Activated T-helper 2 cell treated with anti-CD3 and anti-CD28 coated beads, Interferon-gamma antibody, Interleukin-2, Interleukin-4, amounts not matched to agents 10 μg/mL and 5 μg/mL and 100 μg/mL, durations not matched to agents 14 hours and 24 hours and 36 hours (primary cell): ENCODE measurements at places on chromosomes 7 and 10.

DNA sequence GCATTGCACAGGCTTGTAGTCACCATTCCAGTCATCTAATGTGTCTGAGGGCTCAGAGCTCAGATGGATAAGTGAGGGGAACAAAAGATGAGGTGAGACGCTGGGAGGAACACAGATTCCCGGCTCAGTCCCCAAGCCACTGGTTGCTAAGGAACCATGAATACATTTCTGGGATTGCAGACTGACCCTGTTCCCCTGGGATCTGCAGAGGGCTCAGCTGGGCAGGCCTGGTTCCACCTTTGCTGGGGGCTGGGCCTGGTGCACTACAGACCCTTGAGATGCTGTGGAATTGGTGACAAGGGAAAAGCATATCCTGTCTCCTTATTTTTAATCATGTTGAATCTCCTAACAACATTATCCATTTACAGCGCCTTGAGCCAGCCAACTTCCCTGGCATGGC, 19.2 kb downstream of the ELFN1 start:
- DNase-seq, result no peak

DNA sequence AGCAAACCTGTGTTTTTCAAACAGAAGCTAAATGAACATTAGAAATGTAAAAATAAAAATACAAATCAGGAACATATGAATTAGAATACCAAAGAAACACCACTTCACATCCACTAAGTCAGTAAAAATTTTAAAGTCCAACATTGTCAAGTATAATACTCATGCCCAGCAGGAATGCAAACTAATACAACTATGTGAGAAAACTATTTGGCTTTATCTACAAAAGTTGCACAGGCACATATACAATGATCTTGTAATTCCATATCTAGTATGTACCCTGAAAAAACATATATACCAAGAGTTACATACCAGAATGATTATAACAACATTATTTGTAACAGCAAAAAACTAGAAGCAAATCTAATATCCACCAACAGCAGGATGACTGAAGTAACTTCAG, 91.1 kb downstream of the RNF32 start:
- DNase-seq, result no peak

GRCh38 chr7:14960721-14961120, 58.2 kb upstream of the DGKB start:
- no peak for DNase-seq

DNA sequence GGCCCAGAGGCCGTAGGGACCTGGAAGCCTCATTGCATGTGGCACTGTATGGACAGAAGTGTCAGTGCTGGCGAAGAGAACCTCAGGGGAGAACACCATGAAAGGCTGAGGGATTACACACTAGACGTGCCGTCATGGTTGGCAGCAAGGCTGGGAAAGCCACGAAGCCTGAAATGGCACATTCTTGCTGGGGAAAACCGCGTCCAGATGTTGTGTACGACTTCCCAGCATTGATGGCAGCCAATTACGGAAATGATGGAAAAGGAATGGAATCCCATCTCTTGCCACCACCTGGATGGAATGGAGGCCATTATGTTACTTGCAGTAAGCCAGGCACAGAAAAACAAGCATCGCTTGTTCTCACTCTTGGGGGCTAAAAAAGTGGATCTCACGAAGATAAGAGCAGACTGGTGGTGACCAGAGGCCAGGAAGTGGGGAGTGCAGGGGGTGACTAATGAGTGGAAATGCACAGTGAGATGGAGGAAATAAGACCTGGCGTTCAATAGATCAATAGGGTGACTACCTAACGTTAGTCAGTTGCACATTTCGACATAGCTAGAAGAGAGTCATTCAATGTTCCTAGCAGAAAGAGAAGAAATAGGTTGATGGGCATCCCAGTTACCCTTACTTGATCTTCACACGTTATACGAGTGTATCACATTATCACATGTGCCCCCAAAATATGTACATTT, 14.6 kb upstream of the PWWP2B start:
- no peak for DNase-seq

GRCh38 chr7:107430057-107430456, 39.8 kb upstream of the GPR22 start:
- no peak for DNase-seq
